GDM1 (cell line): ENCODE measurements at places on chromosomes 2 and 18.
A peak's percentile ranks its signal among the peaks of the same experiment; 100 is the strongest.

DNA sequence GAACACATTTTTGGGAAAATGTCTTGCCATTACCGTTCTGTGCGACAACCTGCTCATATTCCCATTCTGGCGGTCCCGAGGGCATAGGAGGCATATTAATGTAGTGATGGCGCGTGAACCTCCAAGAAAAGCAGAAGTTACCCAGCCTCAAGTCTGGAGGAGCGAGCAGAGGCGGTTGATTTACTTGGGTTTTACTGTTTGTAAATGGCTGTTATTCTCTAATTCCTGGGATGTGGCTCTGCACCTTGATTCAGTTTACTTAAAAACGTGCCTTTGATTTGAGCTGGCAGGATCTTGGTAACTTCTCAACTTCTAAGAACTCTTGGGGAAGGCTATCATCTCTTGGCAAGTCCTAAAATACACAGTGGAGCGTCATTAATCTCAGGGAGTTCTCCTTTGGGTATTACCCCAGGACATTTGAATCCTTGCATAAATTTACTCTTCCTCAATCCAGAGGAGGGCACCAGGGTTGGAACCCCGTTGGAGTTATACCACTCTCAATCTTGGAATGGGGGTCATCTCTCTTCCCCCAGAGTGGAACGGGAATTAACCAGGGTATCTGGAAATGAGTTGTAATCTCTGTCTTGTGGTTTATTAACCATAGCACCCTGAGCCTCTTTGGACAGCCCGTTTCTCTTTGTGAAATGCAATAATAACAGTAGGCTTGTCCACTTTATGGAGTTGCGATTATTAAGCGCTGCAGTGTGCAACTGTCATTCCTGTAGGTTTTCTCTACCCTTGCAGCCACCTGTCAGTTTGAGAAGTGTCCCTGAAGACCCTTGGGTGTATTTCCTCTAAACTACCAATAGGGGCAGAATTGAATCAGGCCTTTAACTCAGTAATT, 2.1 kb downstream of the HK2 start:
- peak; percentile 27 for DNase-seq

GRCh38 chr2:20355131-20355530, 4.5 kb upstream of the PUM2 start:
- no peak for DNase-seq

DNA sequence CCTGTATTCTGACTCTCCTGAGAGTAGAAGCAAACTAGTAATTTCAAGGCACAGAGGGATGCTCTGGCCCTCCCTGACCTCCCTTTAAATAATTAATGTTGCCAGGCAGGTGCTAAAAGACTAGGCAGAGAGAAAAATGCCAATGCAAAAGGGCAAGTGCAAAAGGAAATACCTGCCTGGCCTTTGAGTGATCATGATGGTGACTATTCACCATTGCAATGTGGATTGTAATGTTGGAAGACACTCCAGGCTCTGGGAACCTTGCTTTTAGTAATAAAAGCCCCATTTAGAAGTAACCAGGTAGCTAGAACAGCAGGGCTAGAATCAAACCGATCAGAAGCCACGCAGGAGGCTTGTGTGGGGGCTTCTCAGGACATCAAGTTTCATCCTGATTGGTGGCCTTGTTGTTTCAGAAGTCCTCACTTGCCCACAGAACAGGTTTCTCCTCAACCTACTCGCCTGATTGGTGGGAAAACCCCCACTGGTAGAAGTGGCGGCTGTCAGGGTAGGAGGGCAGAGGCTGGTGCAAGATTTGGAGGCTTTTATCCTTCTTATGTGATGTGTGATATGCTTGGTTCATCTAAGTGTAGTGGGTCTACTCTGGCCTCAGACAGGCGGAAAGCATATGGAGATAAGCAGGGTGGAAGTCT, 16.0 kb upstream of the CHRNA1 start:
- DNase-seq, result no peak

- DNase-seq, result no peak
These were observed 6.2 kb downstream of the TTC32 start for GRCh38 chr2:19895535-19895934.

DNA sequence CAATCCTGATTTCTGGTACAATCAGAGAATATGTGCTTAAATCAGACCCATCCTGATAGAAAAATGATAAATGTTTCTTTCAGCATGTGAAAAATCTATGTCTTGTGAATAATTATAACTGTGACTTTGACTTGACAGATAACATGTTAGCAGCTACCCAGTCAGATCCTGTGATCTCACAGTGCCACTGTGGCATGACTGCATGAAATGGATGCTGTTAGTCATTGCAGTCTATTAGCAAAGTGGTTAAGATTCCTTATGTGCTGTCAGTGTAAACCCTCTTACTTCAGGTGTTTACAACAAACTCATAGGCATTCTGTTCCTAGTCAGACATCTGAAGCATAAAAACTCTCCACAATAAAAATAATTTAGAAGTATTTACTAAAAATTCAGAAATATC, 244.6 kb upstream of the RND3 start:
- DNase-seq, result no peak
